GM10248 (cell line): ENCODE measurements at places on chromosomes 3 and 15.

DNA sequence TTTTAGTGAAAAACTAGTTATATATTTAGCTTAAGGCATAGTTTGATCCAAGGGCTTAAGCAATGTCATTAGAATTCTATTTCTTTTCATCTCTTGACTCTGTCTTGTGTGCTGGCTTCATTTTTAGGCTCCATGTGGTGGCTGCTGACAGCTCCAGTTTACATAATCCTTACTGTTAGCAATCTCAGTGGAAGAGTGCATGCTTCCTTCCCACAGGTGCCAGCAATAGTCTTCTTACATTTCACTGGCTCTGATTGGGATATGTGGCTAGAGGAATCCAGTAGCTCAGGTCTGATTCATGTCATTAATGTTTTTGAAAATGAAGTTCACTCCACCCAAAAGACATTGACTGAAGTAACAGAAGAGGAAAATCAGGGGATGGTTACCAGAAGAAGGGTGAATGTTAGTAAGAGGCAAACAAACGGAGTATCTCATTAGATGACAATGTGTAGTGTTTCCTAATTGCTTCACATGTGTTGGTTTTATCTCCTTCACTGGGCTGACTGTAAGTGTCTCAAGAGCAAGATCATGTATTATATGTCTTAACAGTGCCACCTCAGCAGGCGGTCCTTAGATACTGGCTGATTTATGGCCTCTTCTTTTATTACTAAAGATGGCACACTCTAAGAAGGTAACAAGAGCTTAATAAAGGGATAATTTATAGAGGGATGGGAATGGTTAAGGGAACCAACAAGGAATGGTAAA, 25.6 kb upstream of the TCF12 start:
- DNase-seq, result no peak

- DNase-seq, result no peak
These were observed at the start of gene CRABP1 for GRCh38 chr15:78340231-78341056. CRABP1 (plus strand) TSS chr15:78340353; CDS start chr15:78340429, 76 bp downstream.

DNA sequence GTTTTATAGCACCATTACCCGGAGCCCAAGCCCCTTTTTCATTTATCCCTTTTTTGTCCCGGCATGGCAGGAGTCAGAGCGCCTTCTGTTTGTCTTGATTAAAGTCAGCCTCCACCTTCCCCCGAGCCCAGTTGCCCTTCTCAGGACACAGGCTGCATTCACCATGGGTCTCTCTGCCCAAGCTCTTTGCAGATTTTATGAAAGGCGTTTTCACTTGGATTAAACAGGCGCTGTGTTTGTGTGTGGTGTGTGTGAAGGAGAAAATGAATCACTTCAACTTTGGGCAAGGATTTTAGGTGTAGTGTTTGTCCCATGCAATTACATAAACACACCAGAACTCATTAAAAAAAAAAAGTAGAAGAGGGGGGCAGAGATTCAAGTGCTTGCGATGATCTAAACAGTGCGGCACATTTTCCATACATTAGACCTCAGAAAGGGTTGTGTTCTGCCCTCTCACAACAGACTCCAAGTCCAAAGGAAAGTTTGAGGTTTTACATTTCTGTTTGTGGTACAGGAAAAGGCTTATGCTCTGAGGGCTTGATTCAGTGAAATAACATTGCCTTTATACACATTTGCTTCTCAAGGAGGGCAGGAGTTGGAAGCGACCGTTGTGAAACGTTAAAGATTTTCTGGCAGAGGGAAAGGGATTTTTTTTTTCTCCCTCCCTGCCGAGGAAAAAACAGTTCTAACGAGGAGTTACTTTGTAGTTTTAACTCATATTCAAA, 14.5 kb upstream of the IL16 start:
- DNase-seq, result no peak

DNA sequence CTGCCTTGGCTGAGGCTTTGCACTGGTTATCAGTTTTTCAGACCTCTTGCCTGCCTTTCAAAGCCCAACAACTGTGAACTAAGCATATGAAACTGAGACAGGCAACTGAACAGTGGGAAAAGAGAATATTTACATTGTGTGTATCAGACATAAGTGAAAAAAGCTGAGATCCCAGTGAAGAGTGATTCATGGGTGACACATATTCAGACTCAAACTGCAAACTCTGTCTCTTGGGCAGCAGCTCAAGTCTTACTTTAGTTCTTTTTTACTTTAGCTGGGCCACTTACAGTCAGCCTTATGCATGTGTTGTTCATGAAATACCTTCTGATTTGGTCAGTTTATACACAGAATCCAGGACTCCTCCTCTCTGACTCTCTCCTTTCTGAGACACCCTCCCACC, 19.2 kb downstream of the SUCLG2 start:
- no peak for DNase-seq

GRCh38 chr3:49255718-49256511, 21.1 kb downstream of the C3orf62 start:
- no peak for DNase-seq
